Lung (tissue), 17 donors: ENCODE measurements at places on chromosomes 12 and 14. TPM values are rescaled to one million over a fixed set of nuclear protein-coding genes. Genes with fewer than 3 reads are reported as not detected.
A peak's percentile ranks its signal among the peaks of the same experiment; 100 is the strongest.

- H3K27ac ChIP-seq: no peak overlapping the region
- no peaks in the 10 kb centered on the region for H3K4me1 ChIP-seq
- no peaks in the 10 kb centered on the region for H3K27me3 ChIP-seq
- no peaks in the 10 kb centered on the region for H3K36me3 ChIP-seq
- DNase-seq: no peak
These were observed 72.3 kb upstream of the RFLNA start for GRCh38 chr12:124222368-124223245.

DNA sequence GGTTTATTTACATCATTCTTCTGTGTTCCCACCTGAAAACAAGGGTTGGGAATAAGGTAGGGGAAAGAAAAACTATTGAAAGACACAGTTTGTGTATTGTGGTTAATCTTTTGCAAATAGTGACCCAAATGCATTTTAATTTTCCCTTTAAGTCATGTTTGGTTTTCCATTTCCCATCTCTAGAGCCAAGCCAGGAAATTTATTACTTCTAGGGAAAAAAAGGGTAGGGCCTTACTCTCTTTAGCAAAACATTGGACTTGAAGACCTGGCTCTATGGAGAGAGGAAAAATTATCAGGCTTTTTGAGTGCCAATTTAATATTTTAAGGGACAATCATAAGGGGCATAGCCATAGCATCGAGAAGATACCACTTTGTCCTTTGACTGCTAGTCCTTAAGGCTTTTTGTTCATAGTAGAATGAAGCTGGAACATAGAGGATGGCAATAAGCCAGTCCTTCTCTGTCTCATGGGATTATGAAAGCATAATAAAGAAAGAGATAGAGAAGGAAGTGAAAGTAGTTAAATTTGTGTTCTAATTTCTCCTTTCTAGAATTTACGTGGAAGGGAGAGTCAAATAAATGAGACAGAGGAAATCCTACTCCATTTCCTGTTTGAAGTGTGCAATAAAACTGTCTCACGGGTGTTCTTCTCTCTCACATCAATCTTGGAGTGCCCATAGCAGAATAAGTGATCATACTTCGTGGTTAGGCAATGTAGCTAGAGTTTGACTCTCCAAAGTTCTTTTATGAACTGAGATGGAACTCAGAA is 50.9 kb upstream of the PPFIA2 start:
- DNase-seq: no peak
- no peaks in the 10 kb centered on the region for H3K4me1 ChIP-seq
- H3K27ac ChIP-seq: peak overlapping the region; percentile 41
- no peaks in the 10 kb centered on the region for H3K36me3 ChIP-seq

The GLIPR1L2 gene
- 0.65 TPM for polyA plus RNA-seq

GRCh38 chr12:62760779-62761178 is 174.2 kb downstream of the PPM1H start:
- peak; percentile 36 for DNase-seq
- peaks cover 2% of the 10 kb centered on the region for H3K4me1 ChIP-seq
- no peak overlapping the region for H3K27ac ChIP-seq
- H3K4me3 ChIP-seq: no peak overlapping the region
- H3K36me3 ChIP-seq: no peaks in the 10 kb centered on the region

GRCh38 chr14:59254911-59255545 is 66.6 kb downstream of the DAAM1 start:
- no peak for DNase-seq
- no peak overlapping the region for H3K4me3 ChIP-seq
- no peaks in the 10 kb centered on the region for H3K27me3 ChIP-seq
- peak overlapping the region; percentile 90 for H3K27ac ChIP-seq

- no peak overlapping the region for H3K27ac ChIP-seq
- H3K4me3 ChIP-seq: no peak overlapping the region
- H3K36me3 ChIP-seq: no peaks in the 10 kb centered on the region
- no peak for DNase-seq
- peaks cover 10% of the 10 kb centered on the region for H3K4me1 ChIP-seq
These were observed 2.5 kb upstream of the ALDH2 start for GRCh38 chr12:111764120-111764821.

GRCh38 chr12:127657036-127657435 is 609.9 kb upstream of the TMEM132C start:
- H3K27ac ChIP-seq: no peak overlapping the region
- H3K4me3 ChIP-seq: no peak overlapping the region
- DNase-seq: no peak
- H3K36me3 ChIP-seq: no peaks in the 10 kb centered on the region
- no peaks in the 10 kb centered on the region for H3K27me3 ChIP-seq

DNA sequence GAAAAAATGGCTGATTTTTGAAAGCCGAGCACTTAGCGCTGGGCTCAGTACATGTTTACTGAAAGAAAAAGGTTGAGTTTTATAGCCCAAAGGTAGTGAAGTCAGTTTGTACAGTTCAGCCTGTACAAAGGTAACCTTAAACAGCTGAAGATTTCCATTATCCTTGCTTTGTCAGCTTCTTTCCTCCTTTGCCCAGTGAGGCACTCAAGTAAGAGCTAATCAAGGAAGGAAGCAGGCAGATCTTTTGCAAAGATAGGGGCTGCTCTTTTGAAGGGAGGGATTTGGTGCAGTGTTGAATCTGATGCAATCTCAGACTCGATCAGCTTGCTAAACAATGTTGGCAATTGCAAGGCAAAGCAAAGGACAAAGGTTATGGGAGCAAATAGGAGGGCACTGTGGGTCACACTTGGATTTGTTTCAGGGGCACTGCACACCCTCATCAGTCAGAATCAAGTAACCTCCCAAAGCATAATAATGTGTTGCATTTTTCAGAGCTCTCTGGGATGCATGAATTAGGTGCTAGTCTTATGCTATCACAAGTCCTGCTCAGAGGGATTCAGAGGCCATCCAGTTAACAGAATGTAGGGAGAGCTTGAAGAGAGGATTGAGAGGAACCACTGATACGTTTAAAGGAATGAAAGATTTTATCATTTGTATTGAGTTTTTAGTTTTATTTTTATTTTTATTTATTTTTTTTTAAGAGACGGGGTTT is 44.4 kb downstream of the ANO6 start:
- peaks cover 7% of the 10 kb centered on the region for H3K4me1 ChIP-seq
- H3K4me3 ChIP-seq: no peak overlapping the region
- DNase-seq: no peak
- peaks cover 2% of the 10 kb centered on the region for H3K36me3 ChIP-seq
- H3K27ac ChIP-seq: peak overlapping the region; percentile 23

- H3K27me3 ChIP-seq: no peaks in the 10 kb centered on the region
- H3K4me3 ChIP-seq: no peak overlapping the region
- no peaks in the 10 kb centered on the region for H3K36me3 ChIP-seq
- no peak for DNase-seq
- no peak overlapping the region for H3K27ac ChIP-seq
These were observed 279.0 kb upstream of the RTL1 start for GRCh38 chr14:101182476-101182875.

GRCh38 chr12:34406996-34407300 is 384.7 kb downstream of the ALG10 start:
- DNase-seq: no peak
- H3K4me1 ChIP-seq: no peaks in the 10 kb centered on the region
- no peaks in the 10 kb centered on the region for H3K27me3 ChIP-seq
- no peak overlapping the region for H3K4me3 ChIP-seq
- no peak overlapping the region for H3K27ac ChIP-seq

DNA sequence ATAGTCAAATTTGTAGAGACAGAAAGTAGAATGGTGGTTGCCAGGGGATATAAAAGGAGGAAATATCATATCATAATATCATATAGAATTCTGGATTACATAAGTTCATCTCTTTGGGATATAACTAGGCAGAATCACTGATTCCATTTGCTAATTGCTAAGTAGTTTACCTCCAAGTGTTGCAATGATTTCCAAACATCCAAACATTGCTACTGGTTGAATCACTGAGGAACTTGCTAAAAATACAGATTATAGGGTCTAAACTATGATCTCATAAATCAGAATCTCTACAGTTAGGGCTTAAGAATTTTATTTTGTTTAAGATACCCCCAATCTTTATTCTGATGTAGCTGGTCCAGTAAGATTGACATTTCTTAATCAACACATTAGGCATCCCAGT is 16.1 kb upstream of the TAS2R42 start:
- no peak overlapping the region for H3K27ac ChIP-seq
- no peaks in the 10 kb centered on the region for H3K36me3 ChIP-seq
- no peaks in the 10 kb centered on the region for H3K4me1 ChIP-seq
- DNase-seq: no peak
- no peaks in the 10 kb centered on the region for H3K27me3 ChIP-seq

- H3K27me3 ChIP-seq: no peaks in the 10 kb centered on the region
- no peaks in the 10 kb centered on the region for H3K4me1 ChIP-seq
- peaks cover 41% of the 10 kb centered on the region for H3K36me3 ChIP-seq
- DNase-seq: no peak
- peak overlapping the region; percentile 28 for H3K27ac ChIP-seq
These were observed 29.4 kb downstream of the ANAPC7 start for GRCh38 chr12:110373962-110374611.

DNA sequence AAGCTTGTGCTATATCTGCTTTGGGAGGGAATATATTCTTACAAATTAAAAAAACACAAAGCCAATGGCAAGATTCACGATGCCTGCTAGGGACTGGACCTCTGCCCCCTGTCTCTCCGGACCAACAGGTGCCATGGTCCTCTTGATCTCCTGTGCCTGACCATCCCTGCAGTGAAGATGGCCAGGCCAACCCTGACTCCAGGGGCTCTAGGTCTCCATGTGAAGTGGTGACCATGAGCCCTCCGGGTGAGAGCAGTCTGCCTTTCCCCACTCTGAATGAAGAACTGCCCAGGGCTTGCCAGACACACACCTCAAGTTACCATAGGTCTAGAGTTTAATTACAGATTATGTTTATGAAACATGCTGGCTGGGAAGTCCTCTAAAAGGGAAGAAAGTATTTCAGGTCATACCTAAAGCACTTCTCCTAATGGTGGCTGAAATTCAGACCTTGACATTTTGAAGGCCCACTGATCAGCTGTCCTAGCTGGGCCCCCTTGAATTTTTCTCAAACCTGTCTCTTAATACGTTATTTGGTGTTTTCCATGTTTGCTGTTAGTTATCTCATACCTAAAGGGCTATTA is 1.4 kb downstream of the ARHGDIB start:
- H3K4me1 ChIP-seq: no peaks in the 10 kb centered on the region
- no peaks in the 10 kb centered on the region for H3K36me3 ChIP-seq
- no peaks in the 10 kb centered on the region for H3K27me3 ChIP-seq
- peak overlapping the region; percentile 84 for H3K27ac ChIP-seq
- H3K4me3 ChIP-seq: no peak overlapping the region

The VPS33A gene
- polyA plus RNA-seq: 15.1 TPM

DNA sequence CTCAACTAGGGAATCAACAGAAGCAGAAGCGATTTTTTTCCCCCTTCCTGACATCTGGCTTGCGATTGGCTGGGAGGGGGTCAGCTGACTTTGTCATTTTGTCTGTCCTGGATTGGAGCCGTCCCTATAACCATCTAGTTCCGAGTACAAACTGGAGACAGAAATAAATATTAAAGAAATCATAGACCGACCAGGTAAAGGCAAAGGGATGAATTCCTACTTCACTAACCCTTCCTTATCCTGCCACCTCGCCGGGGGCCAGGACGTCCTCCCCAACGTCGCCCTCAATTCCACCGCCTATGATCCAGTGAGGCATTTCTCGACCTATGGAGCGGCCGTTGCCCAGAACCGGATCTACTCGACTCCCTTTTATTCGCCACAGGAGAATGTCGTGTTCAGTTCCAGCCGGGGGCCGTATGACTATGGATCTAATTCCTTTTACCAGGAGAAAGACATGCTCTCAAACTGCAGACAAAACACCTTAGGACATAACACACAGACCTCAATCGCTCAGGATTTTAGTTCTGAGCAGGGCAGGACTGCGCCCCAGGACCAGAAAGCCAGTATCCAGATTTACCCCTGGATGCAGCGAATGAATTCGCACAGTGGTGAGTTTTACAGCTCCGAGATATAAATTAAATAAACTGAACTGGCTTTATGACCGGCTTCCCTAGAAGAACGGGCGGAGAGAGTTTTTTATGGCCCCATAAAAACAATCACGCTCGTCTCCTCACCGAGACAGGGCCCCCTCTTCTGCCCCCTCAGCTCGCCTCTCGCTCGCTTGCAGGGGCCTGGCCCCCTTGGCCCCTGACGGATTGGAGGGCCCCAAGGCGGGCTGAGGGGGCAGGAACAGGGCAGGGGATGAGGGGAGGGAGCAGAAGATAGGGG is at the start of gene HOXC6:
HOXC6 (plus strand) TSS at position 127 of the 888 bp plus-strand sequence; CDS start at position 209, 82 bp downstream.
- no peaks in the 10 kb centered on the region for H3K36me3 ChIP-seq
- H3K4me3 ChIP-seq: no peak within 1 kb of the TSS
- H3K27ac ChIP-seq: no peak within 1 kb of the TSS
- H3K27me3 ChIP-seq: peaks cover 7% of the 10 kb centered on the region

- peak overlapping the region; percentile 66 for H3K27ac ChIP-seq
- H3K27me3 ChIP-seq: no peaks in the 10 kb centered on the region
- peaks cover 8% of the 10 kb centered on the region for H3K4me1 ChIP-seq
- peak overlapping the region; percentile 70 for H3K4me3 ChIP-seq
- DNase-seq: peak; percentile 38
These were observed 530 bp downstream of the APAF1 start for GRCh38 chr12:98645572-98646067.

GRCh38 chr14:38420048-38420447 is 164.2 kb upstream of the CLEC14A start:
- no peak overlapping the region for H3K27ac ChIP-seq

DNA sequence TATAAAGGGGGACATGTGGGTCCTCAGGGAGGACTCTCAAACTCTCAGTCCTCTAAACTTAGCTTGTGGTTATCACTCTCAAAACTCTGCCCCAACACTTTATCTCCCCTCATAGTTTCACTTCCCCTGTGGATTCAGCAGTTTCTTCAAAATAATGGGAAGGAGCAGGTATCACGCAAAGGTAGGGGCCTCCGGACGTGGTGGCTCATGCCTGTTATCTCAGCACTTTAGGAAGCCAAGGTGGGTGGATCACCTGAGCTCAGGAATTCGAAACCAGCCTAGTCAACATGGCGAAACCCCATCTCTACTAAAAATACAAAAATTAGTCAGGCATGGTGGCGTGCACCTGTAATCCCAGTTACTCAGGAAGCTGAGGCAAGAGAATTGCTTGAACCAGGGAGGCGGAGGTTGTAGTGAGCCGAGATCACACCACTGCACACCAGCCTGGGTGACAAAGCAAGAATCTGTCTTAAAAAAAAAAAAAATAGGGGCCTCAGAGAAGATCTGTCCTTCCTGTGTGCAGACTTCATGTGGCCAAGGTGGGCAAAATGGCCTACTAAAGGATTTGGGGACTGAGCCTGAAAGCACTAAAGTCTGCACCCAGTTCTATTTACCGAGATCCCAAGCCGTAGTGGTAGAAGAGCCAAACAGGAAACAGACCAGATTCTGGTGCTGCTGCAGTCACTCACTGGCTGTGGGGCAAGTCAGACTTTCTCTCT is 6.4 kb downstream of the ITGB7 start:
- peaks cover 10% of the 10 kb centered on the region for H3K4me1 ChIP-seq
- no peak overlapping the region for H3K4me3 ChIP-seq
- H3K27me3 ChIP-seq: no peaks in the 10 kb centered on the region
- DNase-seq: no peak
- no peaks in the 10 kb centered on the region for H3K36me3 ChIP-seq

The MDGA2 gene
- 0.03 TPM for polyA plus RNA-seq

- H3K4me3 ChIP-seq: no peak overlapping the region
- H3K4me1 ChIP-seq: no peaks in the 10 kb centered on the region
- no peaks in the 10 kb centered on the region for H3K36me3 ChIP-seq
- H3K27me3 ChIP-seq: no peaks in the 10 kb centered on the region
These were observed 6.4 kb downstream of the LACRT start for GRCh38 chr12:54628186-54628846.

- H3K4me1 ChIP-seq: peaks cover 4% of the 10 kb centered on the region
- H3K36me3 ChIP-seq: no peaks in the 10 kb centered on the region
- no peaks in the 10 kb centered on the region for H3K27me3 ChIP-seq
- H3K4me3 ChIP-seq: no peak overlapping the region
These were observed 120.5 kb upstream of the RMST start for GRCh38 chr12:97342130-97342529.

- H3K27ac ChIP-seq: no peak overlapping the region
- no peaks in the 10 kb centered on the region for H3K36me3 ChIP-seq
- H3K4me3 ChIP-seq: no peak overlapping the region
- H3K27me3 ChIP-seq: no peaks in the 10 kb centered on the region
These were observed 1599.6 kb upstream of the TMEM132C start for GRCh38 chr12:126667339-126667738.

The KRT78 gene
- 0.65 TPM for polyA plus RNA-seq
